ENCODE measurements at places on chromosomes 2 and 18.

GRCh38 chr18:55395799-55396198 is 192.2 kb downstream of the TCF4 start:
- no peak for DNase-seq

- DNase-seq = no peak
These were observed 117.0 kb downstream of the LAMA1 start for GRCh38 chr18:7000484-7001096.

DNA sequence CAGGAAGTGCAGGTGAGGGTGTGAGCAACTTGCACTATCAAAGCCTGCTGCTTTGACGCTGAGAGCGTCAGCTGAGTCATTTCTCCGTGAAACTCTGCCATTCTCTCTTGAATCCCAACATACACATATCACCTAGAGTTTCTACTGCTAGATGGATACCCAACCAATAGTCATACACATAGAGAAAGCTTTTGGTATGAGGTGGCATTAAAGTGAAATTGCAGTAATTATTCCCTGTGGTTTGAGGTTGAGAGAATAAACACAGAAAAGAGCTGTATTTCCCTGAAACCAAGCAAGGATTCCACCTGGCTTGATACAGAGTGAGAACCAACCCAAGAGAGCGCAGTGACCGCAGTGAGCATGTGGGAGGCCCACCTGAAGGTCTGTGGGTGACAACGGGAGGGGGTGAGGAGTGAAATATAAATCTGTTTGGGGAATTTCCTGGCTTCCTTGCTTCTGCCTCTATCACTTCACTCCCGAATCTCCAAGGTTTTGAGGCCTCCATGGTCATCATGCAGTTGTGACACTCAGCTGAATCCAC is 28.8 kb upstream of the TMEM18 start:
- DNase-seq = no peak

GRCh38 chr2:198135481-198135934 is 331.1 kb downstream of the PLCL1 start:
- no peak for DNase-seq

- DNase-seq = no peak
These were observed 82.5 kb upstream of the GAREM1 start for GRCh38 chr18:32553174-32553573.

- no peak for DNase-seq
These were observed 119.1 kb downstream of the CCDC74A start for GRCh38 chr2:131646669-131647297.

DNA sequence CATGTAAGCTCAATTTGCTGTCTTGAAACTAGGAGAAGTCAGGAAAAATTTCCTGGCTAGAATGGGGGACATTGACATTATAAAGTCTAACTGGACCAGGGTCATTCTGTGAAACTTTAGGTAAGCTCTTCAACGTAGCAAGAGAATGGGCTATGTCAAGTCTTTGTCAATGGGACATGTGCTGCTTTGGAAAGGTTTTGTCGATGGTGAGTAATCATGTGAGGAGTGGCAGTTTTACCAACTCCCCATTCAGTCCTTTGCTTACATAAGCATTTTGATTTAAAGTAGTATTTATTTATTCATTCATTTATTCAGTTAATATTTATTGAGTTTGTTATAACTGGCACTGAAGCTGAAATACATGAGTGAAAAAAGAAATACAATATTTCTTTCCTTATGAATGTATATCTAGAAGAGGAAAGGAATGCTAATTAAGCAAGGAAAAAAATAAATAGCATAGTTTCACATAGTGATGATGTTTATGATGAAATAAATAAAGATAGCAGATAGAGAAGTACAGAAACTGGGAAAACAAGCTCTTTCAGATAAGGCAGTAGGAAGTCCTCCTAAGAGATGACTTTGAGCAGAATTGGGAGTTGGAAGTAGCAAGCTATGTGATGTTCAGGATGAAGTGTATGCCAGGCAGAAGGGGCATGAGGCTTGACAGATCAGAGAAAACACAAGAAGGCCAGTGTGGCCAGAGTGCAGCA is 25.4 kb upstream of the RAB27B start:
- no peak for DNase-seq

- no peak for DNase-seq
These were observed 292.1 kb downstream of the RDH14 start for GRCh38 chr2:18268400-18268799.

DNA sequence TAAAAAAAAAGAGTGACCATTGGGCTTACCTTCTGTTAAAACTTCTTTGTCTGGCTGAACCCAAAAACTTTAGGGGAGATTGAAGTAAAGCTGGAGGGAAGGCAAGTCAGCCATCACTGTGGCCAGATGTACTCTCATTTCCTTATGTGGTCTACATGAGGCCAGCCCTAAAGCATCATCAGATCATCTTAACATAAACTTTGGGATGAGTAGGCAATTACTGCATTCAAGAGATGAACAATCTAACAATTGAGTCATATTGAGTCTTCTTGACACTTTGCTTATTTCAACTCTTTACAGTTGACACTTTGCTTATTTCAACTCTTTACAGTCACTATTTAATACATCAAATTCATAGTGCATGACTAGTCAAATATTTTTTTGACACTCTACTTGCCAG is 155.6 kb downstream of the QPCT start:
- DNase-seq = no peak

GRCh38 chr2:97663626-97663961 is 250 bp downstream of the ACTR1B start:
- no peak for DNase-seq

- DNase-seq = no peak
These were observed 654 bp downstream of the PIK3C3 start for GRCh38 chr18:41955688-41956087.

DNA sequence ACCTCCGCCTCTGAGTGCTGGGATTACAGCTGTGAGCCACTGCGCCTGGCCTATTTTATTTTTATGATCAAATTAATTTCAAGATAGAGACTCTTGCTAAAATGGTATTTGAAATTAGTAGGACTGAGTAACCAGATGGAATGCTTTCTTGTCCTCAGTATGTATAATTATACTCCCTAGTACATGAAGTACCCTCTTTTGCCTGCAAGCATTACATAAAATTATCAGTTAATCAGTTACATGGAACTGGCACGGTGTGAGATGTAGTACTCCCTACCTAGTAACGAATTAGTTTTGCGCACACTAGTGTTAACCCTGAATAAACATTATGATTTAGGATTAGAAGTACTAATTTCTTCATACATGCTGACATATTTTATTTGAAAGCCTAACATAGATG is 41.6 kb downstream of the RBBP8 start:
- no peak for DNase-seq

DNA sequence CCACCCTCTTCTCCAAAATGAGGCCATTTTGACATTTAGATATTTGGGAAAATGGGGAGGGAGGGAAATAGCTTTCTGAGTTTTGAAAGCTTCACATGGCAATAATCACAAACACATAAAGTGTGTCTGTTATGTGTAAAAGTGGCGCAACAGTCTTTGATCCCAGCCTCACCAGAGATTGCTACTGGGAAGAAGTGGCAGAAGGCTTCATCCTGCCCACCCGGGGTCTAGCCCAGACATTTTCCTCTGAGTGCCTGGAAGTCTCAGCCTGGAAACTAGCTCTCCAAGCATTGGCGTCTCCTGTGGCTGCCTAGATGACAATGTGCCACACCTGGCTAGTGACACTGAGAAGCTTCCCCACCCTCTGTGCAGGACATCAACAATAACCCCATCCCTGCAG is 1.7 kb upstream of the LBH start:
- no peak for DNase-seq

- no peak for DNase-seq
These were observed 2.8 kb upstream of the ATF2 start for GRCh38 chr2:175170659-175171304.

GRCh38 chr2:7984693-7985353 is 697.0 kb upstream of the ID2 start:
- no peak for DNase-seq

DNA sequence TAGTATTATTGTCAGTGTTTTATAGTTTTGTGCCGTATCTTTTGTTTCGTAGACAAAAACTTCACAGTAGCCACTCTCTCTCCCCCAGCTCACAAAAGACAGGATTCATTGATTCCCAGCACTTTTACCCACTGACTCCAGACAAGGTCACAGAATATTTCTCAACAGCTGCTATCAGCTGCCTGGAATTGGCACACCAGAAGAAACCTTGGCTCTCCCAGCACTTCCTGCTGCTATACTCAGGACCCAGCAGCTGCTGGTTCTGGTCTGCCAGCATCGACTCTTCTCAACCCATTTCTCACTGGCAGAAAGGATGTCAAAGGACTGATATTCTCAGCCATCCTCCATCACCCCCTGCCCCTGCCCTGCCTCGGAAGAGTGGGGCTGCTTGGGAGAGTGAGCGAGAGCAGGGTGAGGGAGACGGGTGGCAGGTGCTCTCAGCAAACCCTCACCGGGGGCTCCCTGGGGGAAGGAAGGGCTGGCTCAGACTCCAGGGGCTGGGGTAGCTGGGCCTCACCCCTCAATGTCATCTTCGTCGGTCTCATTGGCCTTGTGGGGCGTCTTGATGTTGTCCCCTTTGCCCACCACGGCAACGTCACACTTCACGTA is 6.1 kb upstream of the OTOF start:
- DNase-seq = no peak

- DNase-seq = no peak
These were observed 90.9 kb downstream of the RNF144A start for GRCh38 chr2:7007846-7008741.

DNA sequence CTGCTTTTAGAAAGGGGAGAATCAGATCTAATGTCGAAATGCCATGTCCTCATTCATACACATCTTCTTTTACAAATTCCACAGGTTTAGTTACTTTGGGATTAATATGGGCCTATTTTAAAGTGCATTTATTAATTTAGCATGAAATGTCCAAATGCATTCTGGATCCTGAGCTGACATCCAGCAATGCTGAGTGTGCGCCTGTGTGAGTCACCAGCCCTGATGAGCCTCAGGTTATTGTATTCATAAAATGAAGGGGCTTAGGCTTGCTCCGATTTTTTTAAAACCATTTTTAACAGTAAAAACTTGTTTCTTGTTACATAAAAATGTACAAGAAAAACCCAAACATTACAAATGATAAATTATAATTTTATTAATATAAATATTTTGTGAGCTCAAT is 94.1 kb downstream of the SH3YL1 start:
- no peak for DNase-seq

DNA sequence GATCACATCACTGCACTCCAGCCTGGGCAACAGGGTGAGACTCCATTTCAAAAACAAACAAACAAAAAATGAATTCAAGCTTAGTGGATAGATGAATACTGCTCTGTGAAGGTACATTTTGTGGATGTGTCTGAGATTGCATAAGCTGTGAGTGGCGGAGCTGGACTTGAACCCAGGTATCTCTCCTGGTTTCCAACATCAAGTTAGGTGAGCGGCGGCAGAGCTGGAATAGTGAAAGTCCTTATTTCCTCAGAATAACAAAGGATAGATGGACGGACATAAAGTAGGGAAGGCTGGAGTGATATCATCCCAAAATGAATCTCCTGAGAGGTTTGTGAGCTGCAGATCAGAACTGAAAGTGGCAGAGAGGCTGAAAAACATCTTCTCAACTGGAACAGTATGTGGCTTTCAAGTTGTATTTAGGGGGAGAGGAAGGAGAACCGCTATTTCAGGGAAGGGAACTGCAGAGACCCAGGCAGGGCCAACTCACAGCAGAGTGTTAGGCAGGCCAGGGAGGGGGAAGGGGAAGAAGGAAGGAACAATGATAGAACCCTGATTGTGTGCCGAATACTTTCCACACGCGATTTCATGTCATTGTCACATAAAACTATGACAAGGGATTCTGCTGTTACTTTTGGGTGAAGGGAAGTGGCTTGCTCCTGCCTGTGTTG is 106.2 kb downstream of the LPIN1 start:
- no peak for DNase-seq

DNA sequence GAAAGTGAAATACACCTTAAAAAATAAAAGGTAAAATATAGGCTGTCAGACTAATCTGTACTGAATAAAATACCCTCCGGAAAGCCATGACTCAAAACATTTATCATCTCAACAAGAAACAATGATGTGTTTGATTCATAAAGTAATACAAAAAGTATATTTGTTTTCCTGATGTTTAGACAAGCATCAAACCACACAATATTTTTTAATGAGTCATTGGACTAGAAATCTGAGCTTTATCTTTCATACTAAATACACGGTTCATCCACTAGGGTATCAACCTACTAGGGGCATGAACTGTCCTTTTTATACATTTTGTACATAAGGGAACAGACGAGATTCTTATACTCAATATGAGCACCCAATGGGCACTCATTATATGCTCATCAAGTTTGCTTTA is 31.3 kb downstream of the CD226 start:
- no peak for DNase-seq

DNA sequence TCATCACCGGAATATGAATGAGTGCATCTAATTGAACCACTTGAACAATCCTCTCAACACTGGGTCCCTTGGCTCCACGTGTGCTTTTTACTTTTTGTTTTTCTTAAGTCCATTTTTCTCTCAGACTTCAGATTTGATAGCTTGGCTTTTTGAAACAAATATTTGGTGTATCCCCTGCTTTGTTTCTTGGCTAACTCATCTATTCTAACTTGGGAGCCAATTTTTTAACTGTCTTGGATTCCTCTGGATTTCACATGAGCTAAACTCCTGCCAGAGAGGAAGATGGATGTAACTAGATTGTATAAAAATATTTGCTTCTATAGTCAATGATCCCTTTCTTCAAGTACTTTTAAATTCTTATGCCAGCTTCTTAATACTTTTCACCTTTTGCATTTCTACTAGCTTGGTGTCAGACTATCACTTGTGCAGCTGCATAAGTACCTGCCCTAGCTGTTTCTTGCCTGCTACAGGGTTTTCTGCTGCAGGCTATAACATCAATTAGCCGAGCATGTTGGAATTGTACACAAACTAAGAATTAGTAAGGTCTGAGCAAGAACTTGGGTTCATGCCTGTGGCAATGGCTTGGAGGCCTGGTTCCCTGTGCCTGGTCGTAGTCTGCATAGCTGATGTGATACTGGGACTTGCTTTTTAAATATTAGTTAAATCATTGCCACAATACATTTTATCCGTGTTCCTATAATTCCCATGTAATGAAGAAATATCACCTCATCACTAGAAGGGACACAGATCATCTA is 281.5 kb downstream of the EN1 start:
- no peak for DNase-seq

DNA sequence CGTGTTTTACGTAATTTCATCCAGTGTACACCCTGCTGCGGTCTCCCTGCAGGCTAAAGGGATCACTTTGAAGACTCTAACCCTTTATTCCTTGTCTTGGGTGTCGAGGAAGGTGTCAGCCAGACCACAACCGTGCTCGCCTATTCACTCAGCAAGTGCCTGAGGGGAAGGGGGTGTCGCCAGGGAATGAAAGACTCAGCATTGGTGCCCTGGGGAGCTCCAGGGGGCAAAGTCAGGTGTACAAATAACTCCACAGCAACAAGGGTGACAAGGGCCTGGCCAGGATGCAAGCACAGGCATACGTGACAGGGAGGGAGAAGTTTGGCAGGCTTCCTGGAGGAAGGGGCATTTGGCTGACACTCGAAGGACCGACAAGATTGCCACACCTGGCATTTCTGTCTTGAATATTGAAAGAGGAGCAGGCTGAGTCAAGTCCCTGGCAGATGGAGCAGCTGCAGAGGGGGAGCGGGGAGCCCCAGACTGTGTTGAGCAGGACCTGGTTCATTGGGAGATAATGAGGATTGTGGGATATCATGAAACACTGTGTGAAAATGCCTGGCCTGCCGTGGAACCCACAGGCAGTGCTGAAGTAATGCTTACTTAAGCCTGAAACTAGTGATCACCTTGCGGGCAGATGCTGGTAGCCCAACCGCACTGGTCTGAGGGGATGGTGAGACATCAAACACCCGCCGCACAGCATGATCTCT is 93.9 kb downstream of the RHOB start:
- no peak for DNase-seq

- DNase-seq = no peak
These were observed 6.1 kb upstream of the SNORC start for GRCh38 chr2:232863996-232864395.

Measured in CD4-positive, alpha-beta T cell treated with Interleukin-17A for 4 hours (primary cell).